Foreskin keratinocyte (primary cell): ENCODE measurements at places on chromosomes 2 and 18.

- no peak for DNase-seq
Observed at GRCh38 chr18:56444201-56444600, 194.2 kb downstream of the TXNL1 start.

DNA sequence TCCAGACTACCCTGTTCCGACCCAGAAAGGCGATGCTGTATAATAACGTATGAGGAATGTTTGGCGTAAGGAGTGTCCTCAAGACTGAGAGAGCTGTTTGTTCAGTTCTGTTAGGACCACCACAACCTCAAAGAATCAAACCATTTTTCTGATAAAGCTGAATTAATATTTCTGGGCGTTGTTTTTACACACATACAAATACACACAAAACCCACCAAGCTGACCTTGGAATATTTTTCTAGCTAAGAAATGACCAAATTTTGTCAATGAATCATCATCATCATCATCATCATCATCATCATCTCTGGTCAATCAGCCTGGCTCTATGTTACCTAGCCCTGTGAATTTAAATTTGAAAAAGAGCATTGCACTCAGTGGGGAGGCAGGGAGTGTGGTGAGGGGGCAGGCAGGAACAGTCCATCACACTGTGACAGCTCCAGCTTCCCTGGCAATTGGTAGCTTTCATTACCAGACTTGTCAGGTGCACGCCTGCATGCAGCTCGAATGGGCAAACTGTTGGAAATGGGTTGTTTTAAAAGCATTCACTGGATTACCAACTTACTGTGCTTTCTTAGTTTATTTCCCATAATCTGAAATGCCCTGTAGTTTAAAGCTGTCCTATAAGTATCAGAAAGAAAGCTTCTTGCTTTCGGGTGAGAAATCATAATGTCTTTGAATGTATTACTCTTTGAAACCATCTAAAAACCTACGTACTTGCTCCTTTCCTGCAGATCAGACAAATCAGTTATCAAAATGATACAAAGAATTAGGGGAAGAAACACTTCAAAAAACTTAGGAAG lies 6.9 kb upstream of the POU3F3 start:
- no peak for DNase-seq

DNA sequence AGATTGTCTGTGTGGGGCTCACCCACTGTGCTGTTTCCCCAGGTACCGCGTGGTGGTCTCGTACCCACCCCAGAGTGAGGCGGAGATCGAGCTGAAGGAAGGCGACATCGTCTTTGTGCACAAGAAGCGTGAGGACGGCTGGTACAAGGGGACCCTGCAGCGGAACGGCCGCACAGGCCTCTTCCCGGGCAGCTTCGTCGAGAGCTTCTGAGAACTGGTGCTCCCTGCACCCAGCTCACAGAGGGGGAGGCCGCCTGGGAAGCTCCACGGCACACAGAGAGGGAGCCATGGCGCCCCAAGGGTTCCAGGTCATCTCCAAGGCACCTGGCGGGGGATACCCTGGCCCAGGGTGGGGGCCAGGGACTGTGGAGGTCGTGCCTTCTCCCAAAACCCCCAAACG lies 112.3 kb downstream of the SEPTIN10 start:
- no peak for DNase-seq

DNA sequence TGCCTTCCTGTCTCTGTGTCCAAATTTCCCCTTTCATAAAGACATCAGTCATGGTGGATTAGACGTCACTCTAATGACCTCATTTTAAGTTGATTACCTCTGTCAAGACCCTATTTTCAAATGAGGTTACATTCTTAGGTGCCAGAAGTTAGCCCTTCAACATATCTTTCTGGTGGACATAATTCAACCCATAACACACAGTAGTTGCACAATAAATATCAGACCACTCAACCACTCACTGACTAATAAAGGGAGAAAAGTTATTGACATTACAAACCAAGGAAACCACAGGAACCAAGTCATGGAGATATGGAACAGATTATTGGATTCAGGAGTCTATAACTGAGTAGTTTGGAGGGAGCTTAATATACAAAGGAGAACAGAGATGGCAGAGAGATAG lies 377.4 kb upstream of the ACVR2A start:
- no peak for DNase-seq

- no peak for DNase-seq
Observed at GRCh38 chr18:48394176-48394575, 15.0 kb downstream of the ZBTB7C start.

- DNase-seq = no peak
Observed at GRCh38 chr2:14306268-14306861, 326.2 kb upstream of the LRATD1 start.

GRCh38 chr2:240244543-240244942 lies 104.1 kb upstream of the OTOS start:
- DNase-seq = no peak

GRCh38 chr2:208182835-208183234 lies 7.0 kb downstream of the C2orf80 start:
- DNase-seq = no peak

GRCh38 chr2:4246364-4247131 lies 543.2 kb downstream of the DCDC2C start:
- DNase-seq = no peak

- DNase-seq = no peak
Observed at GRCh38 chr18:46622451-46622850, 34.6 kb downstream of the LOXHD1 start.

DNA sequence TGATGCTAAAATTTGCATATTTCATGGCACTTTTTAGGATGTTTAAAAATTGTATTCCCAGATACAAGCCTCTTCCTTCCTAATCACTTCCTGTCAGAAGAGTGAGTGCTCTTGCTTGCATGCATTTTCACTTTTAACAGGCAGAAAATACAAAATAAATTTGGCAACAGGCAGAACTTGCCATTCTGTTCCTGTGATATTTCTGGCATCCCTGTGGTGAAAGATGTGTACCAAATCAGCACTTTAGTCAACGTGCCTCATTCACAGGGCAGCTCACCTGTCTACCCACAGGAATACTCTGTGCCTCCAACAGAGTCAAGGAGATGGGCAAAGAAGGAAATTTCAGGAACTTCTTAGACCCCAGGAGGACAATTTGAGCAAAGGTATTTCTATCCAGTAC lies 360.9 kb downstream of the AKAIN1 start:
- no peak for DNase-seq

DNA sequence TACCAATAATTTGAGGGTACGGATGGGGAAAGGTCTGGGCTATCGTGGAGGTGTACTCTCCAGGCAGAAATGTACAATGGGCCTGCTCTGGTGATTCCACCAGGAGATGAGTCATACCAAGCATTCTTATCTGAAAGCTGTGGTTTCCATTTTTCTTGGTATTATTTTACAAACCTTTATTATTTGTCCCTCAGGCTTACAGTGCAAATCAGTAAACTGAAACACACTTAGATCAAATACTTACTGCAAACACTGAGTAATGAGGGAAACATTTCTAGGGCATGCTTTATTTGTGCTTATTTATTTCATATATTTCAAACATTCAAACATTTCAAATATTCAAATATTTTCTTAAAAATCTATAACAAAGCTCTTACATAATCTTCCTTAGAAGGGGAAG lies 319.8 kb downstream of the RND3 start:
- no peak for DNase-seq

GRCh38 chr2:190996338-190996946 lies 17.5 kb downstream of the STAT1 start:
- no peak for DNase-seq
